Activated CD4-positive, alpha-beta T cell treated with anti-CD3 and anti-CD28 coated beads for 1 hour (primary cell): ENCODE measurements at places on chromosomes 4 and X.

- no peak for DNase-seq
These were observed 485.5 kb downstream of the NAF1 start for GRCh38 chr4:162681212-162681611.

- DNase-seq: no peak
These were observed 6.6 kb downstream of the ETDC start for GRCh38 chrX:135315864-135316263.

DNA sequence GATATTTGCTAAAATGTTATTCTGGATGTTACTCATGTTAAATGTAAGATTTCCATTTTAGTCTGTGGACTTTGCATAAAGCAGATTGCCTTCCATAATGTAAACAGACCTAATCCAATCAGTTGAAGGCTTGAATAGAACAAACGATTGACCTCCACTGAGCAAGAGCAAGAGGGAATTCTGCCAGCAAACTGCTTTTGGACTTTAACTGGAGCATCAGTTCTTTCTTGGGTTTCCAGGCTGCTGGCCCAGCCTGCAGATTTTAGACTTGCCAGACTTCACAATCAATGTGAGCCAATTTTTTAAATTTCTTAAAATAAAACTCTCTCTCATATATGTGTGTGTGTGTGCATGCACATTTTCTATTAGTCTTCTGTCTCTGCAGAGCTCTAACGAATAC lies 1248.8 kb downstream of the ADGRL3 start:
- no peak for DNase-seq

- no peak for DNase-seq
These were observed 80.8 kb downstream of the ANKRD50 start for GRCh38 chr4:124631760-124632159.

DNA sequence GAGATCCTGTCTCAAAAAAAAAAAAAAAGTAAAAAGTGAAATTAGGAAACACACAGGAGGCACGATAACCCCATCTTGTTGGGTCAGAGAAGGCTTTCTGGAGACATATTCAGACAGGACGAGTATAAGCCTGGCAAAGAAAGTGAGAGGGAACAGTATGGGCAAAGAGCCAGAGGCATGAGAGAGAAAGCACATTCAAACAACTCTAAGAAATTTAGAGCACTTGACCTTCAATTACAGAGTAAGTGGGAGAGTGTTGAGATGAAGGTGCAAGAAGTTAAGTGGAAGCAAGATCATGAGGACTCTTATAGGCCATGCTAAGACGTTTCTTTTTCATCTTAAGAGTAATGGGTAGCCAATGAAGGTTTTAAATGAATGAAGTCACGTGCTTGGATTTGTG lies 70.4 kb downstream of the ELOVL6 start:
- no peak for DNase-seq

- no peak for DNase-seq
These were observed 1.7 kb upstream of the TREX2 start for GRCh38 chrX:153447581-153447960.

GRCh38 chrX:153769865-153770600 lies 6.0 kb downstream of the PLXNB3 start:
- no peak for DNase-seq

- no peak for DNase-seq
These were observed 94.5 kb downstream of the NSUN7 start for GRCh38 chr4:40844261-40844660.

- no peak for DNase-seq
These were observed 11.6 kb downstream of the CXCR3 start for GRCh38 chrX:71606536-71607216.

DNA sequence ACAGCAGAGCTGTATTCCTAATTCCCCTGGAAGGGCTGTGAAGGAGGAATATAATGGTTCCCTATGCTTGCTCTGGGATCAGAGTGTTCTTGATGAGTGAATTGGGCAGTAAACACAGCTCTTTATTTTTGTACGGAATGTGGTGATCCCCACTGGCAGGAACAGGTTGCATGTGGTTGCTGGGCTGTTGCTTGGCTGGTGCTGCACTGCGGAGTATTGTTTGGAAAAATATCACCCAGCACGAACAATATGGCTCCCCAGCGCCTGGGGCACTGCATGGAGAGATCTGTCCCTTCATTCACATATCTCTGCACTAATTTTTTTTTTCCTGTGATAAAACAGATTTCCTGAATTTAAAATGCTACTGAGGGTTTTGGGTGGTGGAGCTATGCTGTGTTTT lies 119.7 kb downstream of the MGST2 start:
- no peak for DNase-seq

- DNase-seq: no peak
These were observed 22.1 kb downstream of the SLIT2 start for GRCh38 chr4:20273793-20274192.

- DNase-seq: no peak
These were observed 242.4 kb downstream of the EVC2 start for GRCh38 chr4:5465956-5466355.

DNA sequence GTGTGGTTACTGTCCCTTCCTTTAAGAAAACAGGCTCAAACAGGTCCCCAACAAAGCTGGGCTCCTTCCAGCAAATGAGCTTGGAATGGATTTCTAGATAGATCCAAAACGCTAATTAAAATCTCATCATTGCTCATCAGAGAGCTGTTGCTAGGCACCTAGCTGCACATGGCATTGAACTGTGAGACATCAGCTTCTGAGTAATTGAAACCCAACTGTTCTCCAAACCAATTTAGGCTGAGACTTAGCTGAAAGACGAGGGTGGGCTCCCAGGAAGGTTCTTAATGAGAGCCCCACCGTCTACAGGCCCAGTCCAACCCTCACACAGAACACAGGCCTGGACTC lies 59.1 kb downstream of the FAM184B start:
- no peak for DNase-seq

GRCh38 chr4:5517372-5517771 lies 191.0 kb downstream of the EVC2 start:
- DNase-seq: no peak

DNA sequence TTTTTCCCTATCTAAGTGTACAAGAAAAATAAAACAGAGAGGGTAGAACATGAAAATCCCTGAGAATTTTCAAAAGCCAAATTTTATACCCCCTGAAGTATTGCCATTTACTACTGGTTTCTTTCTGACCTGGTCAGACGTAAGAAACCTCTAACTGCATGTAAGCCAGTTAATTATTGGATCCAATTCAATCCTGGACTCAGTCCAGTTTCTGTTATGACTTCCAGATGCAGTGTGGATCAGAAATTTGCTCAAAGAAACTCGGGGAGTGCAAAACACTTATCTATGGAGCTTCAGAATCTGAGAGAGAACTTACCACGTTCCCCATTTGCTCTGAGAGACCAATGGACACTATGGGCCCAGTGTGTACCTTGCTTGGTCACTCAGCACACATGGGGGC lies 383.5 kb downstream of the KLHL4 start:
- no peak for DNase-seq

GRCh38 chr4:111494471-111494870 lies 650.8 kb upstream of the FAM241A start:
- no peak for DNase-seq

DNA sequence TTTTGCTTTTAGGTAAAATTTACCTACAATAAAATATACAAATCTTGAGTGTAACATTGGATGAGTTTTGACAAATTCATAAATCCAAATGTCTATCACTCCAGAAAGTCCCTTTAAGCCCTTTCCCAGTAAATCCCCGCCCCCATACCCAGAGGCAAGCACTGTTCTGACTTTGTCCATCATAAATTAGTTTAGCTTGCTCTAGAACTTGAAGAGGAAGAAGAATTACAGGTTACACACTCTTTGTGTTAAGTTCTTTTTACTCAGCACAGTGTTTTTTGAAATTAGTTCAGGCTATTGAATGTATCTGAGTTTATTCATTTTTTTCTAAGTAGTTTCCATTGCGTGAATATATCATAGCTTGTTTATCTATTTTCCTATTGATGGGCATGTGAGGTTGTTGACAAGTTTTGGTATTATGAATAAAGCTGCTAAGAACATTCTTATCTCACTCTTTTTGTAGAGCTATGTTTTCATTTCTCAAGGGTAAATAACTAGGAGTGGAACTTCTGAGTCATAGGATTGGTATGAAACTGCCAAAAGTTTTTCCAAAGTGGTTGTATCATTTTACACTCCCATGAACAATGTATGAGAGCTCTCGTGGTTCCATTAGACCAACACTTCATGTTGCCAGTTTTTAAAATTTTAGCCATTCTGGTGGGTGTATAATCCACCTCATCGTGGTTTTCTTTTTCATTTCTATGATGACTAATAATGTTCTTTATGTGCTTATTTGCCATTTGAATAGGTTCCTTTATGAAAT lies 22.4 kb upstream of the HPSE start:
- no peak for DNase-seq

DNA sequence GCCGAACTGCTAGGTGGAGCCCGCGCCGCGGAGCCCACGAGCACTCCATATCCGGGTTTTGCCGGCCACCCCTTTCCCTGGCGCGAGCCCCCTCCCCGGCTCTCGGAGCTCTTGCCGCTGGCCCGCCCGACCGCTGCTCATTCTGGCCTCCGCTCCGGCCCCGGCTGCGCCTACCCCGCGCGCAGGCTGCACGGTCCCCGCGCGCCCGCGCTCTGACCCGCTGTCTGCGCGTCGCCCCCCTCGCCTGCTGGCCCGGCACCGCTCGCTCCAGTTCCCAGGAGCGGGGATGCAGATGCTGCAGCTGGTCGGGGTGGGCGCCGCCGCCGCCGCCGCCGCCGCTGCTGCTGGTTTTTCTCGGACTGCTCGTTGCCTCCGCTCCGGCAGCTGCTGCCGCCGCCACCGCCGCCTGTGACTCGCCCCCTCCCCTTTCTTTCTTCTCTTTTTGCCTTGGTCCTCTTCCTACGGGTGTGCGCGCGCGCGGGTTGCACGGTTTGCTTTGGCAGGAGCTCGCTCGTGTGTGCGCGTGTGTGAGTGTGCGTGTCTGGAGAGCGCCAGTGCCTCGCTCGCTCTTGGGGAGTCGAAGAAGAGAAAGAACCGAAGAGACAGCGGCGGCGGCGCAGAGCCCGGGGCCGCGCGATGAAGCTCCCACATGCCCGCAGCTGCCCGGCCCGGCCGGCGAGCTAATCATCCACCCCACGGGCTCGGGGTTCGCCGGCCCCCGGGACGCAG lies at the start of gene ADGRL3:
TSS of gene ADGRL3 (plus strand) at position 140 of the 729 bp plus-strand sequence.
- DNase-seq: no peak

- no peak for DNase-seq
These were observed 42.4 kb downstream of the HTR2C start for GRCh38 chrX:114626323-114626722.

- no peak for DNase-seq
These were observed 33.0 kb downstream of the GRIA3 start for GRCh38 chrX:123217077-123217476.

- no peak for DNase-seq
These were observed 30.6 kb upstream of the NSUN7 start for GRCh38 chr4:40719008-40719623.

- DNase-seq: no peak
These were observed 41.3 kb downstream of the BCOR start for GRCh38 chrX:40056420-40056819.

DNA sequence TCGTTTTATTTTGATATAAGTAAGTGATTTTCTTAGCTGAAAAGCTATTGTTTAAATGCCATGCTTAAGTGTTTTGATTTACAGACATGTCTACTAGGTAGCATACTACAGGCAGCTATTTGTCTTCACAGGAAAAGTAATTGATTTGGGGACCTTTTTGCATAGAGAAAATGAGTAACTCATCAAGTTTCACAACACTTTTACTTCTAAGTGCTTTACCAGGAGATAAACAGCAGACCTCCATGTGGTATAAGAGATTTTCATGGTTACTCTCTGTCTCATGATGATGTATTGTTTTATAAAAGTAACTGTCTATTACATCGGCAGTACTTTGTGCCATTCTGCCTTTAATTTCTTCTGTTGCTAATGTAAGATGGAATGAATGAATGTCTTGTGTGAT lies 28.7 kb downstream of the RBPJ start:
- no peak for DNase-seq

- no peak for DNase-seq
These were observed 581.8 kb upstream of the ZFP42 start for GRCh38 chr4:187413564-187414358.

- DNase-seq: no peak
These were observed 7.3 kb upstream of the ARHGAP10 start for GRCh38 chr4:147724468-147725201.

DNA sequence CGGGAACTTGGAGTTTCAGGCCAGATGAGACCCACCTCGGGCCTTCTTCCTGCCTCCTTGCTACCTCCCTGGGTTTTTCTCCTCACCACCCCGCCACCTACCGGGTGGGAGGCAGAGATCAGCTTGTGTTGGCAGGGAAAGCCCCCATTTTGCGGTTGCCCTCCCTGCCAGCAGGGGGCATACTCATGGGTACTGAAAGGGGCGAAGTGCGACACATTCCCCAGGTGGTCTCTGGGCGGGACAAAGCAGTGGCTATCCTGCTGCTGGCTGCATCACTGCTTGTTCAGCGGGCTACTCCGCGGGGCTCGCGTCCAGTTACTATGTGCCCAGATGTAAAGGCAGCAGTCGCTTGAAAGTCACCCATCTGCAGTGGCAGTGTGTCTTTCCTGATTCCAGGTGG lies 330.3 kb downstream of the PDHA2 start:
- no peak for DNase-seq

GRCh38 chr4:41213625-41214135 lies 662 bp downstream of the APBB2 start:
- no peak for DNase-seq

GRCh38 chr4:6804082-6804752 lies 21.7 kb downstream of the KIAA0232 start:
- no peak for DNase-seq

GRCh38 chr4:180060159-180060889 lies 2182.9 kb upstream of the TENM3 start:
- DNase-seq: no peak

DNA sequence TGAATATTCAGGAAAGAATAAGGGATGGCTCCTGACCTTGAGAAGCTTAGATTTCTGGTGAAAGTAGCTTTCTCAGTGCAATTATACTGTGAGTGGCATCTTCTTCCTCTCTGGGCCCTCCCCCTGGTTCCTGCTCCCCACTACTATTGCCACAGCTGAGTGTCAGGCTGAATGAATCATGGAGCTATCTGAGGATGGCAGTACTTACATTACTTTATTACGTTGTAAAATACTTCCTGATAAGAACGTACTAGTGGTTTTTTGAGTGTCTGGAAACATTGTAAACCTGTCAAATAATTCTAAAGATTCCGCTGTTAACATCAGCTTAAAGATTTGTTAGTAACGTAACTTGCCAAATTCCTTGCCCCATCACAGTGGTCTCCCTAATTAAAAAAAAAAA lies 36.2 kb downstream of the ARHGAP10 start:
- DNase-seq: no peak

- no peak for DNase-seq
These were observed 151.6 kb downstream of the LRBA start for GRCh38 chr4:150863456-150863855.

- DNase-seq: no peak
These were observed 51.6 kb upstream of the HTR2C start for GRCh38 chrX:114532111-114532805.

DNA sequence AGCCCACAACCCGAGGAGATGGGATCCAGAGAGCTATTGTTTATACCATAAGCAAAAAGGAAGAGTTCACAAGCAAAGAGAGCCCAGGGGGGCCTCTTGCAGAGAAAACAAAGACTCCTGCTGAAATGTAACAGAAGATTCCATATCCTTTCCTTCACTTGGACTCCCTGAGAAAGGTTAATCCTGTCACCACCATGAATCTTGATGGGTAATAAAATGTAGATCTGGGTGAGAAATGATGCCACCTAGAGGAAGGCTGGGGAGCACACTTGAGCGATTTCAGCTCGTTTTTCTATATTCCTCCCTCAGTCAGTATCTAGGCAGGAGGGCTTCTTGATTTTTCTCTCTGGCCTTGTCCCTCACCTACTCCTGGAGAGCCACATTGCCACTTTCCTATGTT lies 10.2 kb upstream of the KCNE5 start:
- no peak for DNase-seq
